ENCODE measurements at places on chromosomes 3 and 15.

DNA sequence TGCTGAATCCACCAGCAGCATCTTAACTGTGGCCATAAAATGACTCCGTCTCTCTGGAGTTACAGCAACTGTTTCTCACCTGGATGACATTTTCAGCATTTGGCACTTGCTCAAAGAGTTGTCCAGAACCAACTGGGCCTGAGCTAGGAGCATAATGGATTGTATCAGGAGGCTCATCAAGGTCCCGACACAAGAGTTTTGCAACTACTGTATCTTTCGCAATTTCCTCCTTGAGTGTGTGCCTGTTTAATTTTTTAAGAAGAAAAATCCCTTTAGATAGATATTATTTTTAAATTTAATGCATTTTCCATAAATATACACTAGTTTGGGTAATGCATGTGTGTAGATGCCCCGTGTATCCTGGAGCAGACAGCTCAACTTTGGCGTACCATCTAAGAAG lies 44.3 kb upstream of the C3orf49 start:
- H3K27ac ChIP-seq, result no peak overlapping the region
- H3K36me3 ChIP-seq, result no peaks in the 10 kb centered on the region
- H3K4me1 ChIP-seq, result peaks cover 3% of the 10 kb centered on the region

- no peaks in the 10 kb centered on the region for H3K27me3 ChIP-seq
- peak overlapping the region; percentile 97 for H3K4me3 ChIP-seq
- DNase-seq, result peak; percentile 24
Observed at GRCh38 chr15:42273900-42274701, 868 bp upstream of the TMEM87A start.

GRCh38 chr15:57522148-57522547 lies 69.6 kb upstream of the MYZAP start:
- H3K4me1 ChIP-seq, result peaks cover 6% of the 10 kb centered on the region
- H3K36me3 ChIP-seq, result peaks cover 50% of the 10 kb centered on the region
- peak overlapping the region; percentile 62 for H3K27ac ChIP-seq
- H3K27me3 ChIP-seq, result no peaks in the 10 kb centered on the region

DNA sequence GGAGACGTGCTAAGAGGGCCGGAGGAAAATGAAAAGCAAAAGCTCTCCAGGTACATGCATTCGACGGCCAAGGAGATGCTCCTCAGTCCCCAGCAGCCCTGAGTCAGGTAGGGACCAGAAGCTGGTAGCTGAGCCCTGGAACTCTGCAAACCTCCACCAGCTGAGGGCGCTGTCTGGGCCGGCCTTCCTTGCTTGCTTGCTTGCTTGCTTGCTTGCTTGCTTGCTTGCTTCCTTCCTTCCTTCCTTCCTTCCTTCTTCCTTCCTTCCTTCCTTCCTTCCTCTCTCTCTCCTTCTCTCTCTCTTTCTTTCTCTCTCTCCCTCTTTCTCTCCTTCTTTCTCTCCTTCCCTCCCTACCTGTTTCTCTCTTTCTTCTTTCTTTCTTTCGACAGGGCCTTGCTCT lies 94.6 kb upstream of the RASGRF1 start:
- peaks cover 6% of the 10 kb centered on the region for H3K4me1 ChIP-seq
- no peak overlapping the region for H3K4me3 ChIP-seq
- DNase-seq, result peak; percentile 78

DNA sequence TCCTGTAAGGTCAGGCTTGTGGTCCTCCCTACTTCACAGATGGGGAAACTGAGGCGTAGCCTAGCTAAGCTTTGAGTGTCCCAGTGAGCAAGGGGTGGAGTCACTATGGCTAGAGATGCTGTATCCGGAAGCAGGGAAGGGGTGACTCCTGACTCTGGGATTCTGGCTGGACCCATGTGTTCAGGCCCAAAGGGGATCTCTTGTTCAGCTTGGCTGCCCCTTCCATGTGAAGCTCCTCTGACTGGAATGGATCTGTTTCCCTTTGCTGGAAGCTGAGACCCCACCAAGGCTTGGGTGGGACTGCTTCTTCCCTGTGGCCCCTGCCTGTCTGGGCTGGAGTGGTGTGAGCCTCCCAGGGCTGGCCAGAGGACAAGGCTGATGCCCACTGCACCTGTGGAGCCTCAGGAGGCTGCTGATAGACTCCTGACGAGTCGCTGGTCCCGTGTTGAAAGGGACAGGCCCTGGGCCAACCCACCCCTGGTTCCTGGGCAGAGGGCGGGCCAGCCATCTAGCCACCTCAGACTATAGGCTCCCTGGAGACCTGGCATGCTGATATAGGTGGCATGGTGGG lies 1.0 kb downstream of the MAPKAPK3 start:
- peaks cover 19% of the 10 kb centered on the region for H3K27me3 ChIP-seq
- DNase-seq, result no peak
- no peaks in the 10 kb centered on the region for H3K36me3 ChIP-seq
- H3K27ac ChIP-seq, result no peak overlapping the region

DNA sequence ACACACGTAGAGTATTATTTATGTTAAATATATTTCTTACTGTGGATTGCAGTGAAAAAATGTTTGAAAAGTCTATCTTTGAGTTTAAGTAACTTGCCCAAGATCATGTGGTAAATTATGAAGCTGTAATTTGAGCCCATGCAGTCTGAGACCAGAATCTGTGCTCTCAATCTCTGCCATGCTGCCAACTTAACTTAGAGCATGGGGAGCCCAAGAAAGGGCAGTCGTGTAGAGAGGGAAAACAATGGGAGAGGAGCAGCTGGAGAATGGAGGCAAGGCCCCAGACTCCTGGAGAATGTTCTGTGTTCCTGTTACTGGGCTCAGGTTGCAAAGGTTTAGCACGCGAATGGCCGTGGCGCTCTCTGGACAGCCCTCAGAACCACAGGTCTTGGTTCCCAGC lies 311.6 kb upstream of the RASGRP1 start:
- H3K27me3 ChIP-seq, result no peaks in the 10 kb centered on the region
- H3K4me3 ChIP-seq, result no peak overlapping the region
- H3K4me1 ChIP-seq, result peaks cover 16% of the 10 kb centered on the region
- H3K36me3 ChIP-seq, result peaks cover 9% of the 10 kb centered on the region
- no peak for DNase-seq

DNA sequence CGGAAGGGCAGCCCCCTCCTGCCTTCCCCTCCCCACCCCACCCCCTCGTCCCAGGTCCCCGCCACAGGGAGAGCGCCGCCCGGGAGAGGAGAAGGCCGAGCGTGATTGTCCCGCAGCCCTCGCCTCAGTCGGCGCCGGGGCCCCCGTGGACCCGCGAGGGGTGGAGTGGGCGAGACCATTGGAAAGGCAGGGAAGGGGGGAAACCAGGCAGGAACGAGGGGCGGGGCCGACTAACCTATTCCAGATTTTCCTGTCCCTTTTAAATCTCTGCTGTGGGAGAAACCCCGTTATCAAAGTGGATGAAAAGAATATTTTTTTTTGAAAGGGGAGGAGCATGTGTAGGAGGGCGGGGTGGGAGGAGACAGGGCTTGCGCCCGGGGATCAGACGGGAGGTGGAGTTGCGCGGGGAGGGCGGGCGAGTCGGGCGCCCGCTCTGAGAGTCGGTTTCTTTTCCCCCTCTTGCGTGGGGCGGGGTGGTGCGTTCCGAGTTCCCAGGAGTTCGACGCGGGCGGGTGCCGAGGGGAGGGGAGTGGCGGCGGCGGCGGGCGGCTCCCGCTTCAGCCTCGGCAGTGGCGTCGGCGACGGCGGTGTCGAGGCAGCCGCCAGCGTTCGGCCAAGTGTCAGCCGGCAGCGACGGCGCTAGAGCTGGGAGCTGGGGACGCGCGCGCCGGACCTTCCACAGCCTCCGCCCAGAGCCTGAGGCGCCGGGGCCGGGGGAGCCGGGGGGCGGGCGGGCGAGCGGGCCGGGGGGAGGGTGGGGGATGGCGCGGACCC lies at the start of gene NECTIN3:
Gene NECTIN3, plus strand, starts transcription at position 560 of the 774 bp plus-strand sequence. Its CDS starts 202 bp downstream, at position 762.
- no peaks in the 10 kb centered on the region for H3K27me3 ChIP-seq
- H3K36me3 ChIP-seq, result no peaks in the 10 kb centered on the region
- peak; percentile 90 for DNase-seq
- H3K4me1 ChIP-seq, result peaks cover 42% of the 10 kb centered on the region
- peak within 1 kb of the TSS; percentile 71 for H3K27ac ChIP-seq
- H3K4me3 ChIP-seq, result peak within 1 kb of the TSS; percentile 90

GRCh38 chr3:172257648-172258400 lies 190.4 kb downstream of the GHSR start:
- H3K4me3 ChIP-seq, result no peak overlapping the region
- peaks cover 8% of the 10 kb centered on the region for H3K36me3 ChIP-seq
- peak overlapping the region; percentile 79 for H3K27ac ChIP-seq
- H3K27me3 ChIP-seq, result no peaks in the 10 kb centered on the region
- no peak for DNase-seq

DNA sequence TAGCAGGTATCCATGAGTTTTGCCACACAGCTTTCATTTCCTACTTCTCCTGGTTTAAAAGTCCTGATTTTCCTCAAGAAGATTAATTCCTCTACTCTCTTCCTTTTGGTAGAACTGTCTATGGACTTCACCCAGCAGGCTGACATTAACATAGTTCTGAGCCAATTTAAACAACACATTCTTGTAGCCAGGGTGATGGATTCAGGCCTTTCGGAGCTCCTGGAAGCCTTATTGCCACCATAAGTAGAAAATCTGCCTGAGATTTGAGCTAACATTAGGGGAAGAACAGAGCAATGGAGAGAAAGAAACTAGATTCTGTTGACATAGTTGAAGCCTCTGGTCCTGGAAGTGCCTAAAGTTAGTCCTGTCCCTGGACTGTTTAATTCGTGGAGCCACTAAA lies 449.8 kb downstream of the TAFA4 start:
- no peak overlapping the region for H3K27ac ChIP-seq
- no peaks in the 10 kb centered on the region for H3K36me3 ChIP-seq
- H3K4me3 ChIP-seq, result no peak overlapping the region
- peaks cover 10% of the 10 kb centered on the region for H3K4me1 ChIP-seq

GRCh38 chr3:88031642-88032077 lies 27.1 kb downstream of the CGGBP1 start:
- peaks cover 6% of the 10 kb centered on the region for H3K4me1 ChIP-seq
- no peaks in the 10 kb centered on the region for H3K36me3 ChIP-seq
- DNase-seq, result no peak
- no peak overlapping the region for H3K27ac ChIP-seq

- peaks cover 15% of the 10 kb centered on the region for H3K4me1 ChIP-seq
- H3K4me3 ChIP-seq, result peak within 1 kb of the TSS; percentile 90
- H3K27ac ChIP-seq, result peak within 1 kb of the TSS; percentile 49
- H3K27me3 ChIP-seq, result peaks cover 52% of the 10 kb centered on the region
Observed at GRCh38 chr3:142963516-142964448, at the start of gene PAQR9. Gene PAQR9 (minus strand): TSS chr3:142963674. CDS start chr3:142963336, 338 bp downstream.

- peak overlapping the region; percentile 50 for H3K27ac ChIP-seq
- peak overlapping the region; percentile 97 for H3K4me3 ChIP-seq
- no peak for DNase-seq
- no peaks in the 10 kb centered on the region for H3K27me3 ChIP-seq
Observed at GRCh38 chr15:48333540-48333939, 2.3 kb downstream of the DUT start.

- no peak for DNase-seq
- H3K4me1 ChIP-seq, result no peaks in the 10 kb centered on the region
- no peak overlapping the region for H3K27ac ChIP-seq
Observed at GRCh38 chr3:103730744-103731143, 1295.9 kb downstream of the ZPLD1 start.

GRCh38 chr15:94509259-94509658 lies 277.9 kb downstream of the MCTP2 start:
- DNase-seq, result no peak
- H3K27me3 ChIP-seq, result no peaks in the 10 kb centered on the region
- H3K4me3 ChIP-seq, result no peak overlapping the region
- H3K27ac ChIP-seq, result no peak overlapping the region

GRCh38 chr3:152076148-152076547 lies 192.6 kb upstream of the MBNL1 start:
- H3K36me3 ChIP-seq, result peaks cover 11% of the 10 kb centered on the region
- H3K27me3 ChIP-seq, result no peaks in the 10 kb centered on the region
- H3K4me3 ChIP-seq, result no peak overlapping the region
- no peak overlapping the region for H3K27ac ChIP-seq

DNA sequence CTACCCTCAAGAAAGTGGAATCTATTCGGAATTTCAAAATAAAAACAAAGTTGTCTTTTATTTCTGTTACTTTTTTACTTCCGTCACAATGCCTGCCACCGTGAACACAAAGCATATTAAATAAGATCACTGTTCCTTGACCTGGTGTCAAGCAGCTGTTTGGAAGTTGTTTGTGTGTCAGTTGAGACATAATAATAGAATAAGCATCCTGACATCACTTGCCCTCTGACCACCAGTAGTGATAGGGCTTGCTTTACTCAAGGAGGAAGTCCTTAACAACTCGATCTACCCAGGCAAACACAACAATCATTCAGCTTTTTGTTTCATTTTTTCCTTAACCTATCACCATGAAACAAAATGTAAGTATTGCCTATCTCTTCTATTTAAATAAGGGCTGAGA lies 454.4 kb upstream of the RASGRP1 start:
- peaks cover 4% of the 10 kb centered on the region for H3K27me3 ChIP-seq
- peaks cover 38% of the 10 kb centered on the region for H3K4me1 ChIP-seq
- H3K4me3 ChIP-seq, result no peak overlapping the region
- DNase-seq, result no peak

DNA sequence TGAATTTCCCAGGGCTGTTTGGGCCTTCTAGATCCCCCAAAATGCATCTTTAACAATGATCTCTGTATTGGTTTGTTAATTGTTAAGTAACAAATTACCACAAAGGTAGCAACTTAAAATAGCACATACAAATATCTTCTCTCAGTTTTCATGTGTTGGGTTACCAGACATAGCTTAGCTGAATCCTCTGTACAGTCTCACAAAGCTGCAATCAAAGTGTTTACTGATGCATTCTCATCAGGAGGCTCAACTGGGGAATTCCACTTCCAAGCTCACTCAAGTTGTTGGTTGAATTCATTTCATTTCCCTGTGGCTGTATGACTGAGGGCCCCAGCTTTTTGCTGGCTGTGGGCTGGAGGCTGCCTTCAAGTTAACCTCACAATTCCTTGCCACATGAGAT lies 297.6 kb downstream of the RPLP1 start:
- H3K27ac ChIP-seq, result no peak overlapping the region
- no peak overlapping the region for H3K4me3 ChIP-seq
- peaks cover 12% of the 10 kb centered on the region for H3K36me3 ChIP-seq
- DNase-seq, result no peak
- peaks cover 14% of the 10 kb centered on the region for H3K4me1 ChIP-seq

DNA sequence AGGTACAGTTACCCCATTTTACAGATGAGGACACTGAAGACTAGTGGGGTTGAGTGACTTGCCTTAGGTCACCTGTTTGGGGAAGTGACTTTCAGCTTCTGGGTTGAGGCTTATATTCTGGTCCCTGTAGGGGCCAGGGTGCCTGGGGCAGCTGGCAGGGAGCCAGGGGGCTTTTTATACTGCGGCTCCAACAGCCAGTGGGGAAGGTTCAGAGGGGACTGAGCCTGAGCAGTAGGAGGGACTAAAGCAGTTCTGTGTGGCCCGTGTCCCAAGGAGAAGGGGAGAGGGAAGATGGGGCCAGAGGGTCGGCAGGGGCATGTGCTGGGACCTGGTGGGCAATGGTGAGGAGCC lies 37.7 kb downstream of the SLC6A6 start:
- H3K27ac ChIP-seq, result peak overlapping the region; percentile 41
- no peaks in the 10 kb centered on the region for H3K27me3 ChIP-seq
- H3K36me3 ChIP-seq, result peaks cover 14% of the 10 kb centered on the region
- no peak overlapping the region for H3K4me3 ChIP-seq

Measured in WTC11 (cell line).